ENCODE measurements at places on chromosomes 5 and 9.

DNA sequence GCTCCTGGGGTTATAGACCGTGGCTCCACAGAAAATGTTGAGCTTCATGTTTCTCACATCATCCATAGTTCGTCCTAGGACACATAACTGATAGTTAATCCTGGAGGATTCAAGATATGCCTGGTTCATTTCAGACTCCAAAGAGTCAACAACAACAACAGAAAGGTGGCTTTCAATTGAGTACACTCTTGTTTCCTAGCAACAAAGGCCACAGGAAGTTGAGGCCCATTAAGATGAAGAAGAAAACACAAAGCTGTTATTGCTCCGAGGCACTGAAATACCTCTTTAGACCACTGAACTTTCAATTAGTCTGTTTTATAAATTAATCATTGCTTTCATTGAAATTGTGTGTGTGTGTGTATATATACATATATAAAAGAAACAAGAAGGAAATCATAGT, 154.5 kb downstream of the YIPF5 start:
- DNase-seq, result peak; percentile 37

GRCh38 chr5:138527170-138527569, 15.9 kb downstream of the ETF1 start:
- DNase-seq, result no peak

DNA sequence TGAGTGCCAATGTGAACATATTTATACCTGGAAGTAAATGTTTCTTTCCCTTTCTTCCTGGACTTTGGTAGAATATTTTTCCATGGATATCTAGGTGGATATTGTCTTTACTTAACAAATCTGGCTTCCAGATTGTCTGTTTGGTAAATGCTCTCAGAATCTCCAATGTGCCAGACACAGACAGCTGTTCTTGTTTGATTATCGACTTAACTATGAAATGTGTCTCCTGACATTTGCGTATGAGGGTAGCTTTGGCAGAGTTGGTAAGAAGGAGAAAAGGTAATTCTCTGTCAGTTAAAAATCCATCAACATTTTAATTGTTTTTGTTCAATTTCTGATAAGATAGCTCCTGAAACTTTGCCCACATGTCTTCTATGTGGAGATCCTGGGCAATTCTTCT, 196.4 kb upstream of the NUDT12 start:
- no peak for DNase-seq

DNA sequence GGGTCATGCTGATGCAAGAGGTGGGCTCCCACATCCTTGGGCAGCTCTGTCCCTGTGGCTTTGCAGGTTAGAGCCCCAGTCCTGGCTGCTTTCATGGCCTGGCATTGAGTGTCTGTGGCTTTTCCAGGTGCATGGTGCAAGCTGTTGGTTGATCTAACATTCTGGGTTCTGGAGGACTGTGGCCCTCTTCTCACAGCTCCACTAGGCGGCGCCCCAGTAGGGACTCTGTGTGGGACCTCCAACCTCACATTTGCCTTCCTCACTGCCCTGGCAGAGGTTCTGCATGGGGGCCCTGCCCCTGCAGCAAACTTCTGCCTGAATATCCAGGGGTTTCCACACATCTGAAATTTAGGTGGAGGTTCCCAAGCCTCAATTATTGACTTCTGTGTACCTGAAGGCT, 150.1 kb downstream of the NNT start:
- DNase-seq, result no peak

DNA sequence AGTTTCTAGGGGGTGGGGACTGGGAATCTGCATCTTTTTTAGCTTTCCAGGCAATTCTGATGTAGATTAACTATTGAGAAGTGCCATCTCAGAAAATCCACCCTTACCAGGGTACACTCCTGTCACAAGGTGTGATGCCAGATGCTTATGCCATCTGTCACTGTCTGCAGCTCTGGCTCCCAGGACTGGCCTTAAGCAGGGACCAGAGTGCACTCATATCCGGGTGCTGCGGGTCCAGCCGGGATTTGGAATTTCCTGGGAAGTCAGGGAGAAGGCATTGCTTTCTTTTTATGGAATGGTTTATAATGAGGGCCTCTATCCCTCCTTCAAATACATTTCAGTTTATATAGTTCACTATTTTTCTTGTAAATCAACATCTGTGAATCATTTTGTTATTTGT, 92.6 kb downstream of the TMEM174 start:
- DNase-seq, result no peak

- DNase-seq, result peak; percentile 16
These were observed 543 bp upstream of the ANKRD33B start for GRCh38 chr5:10563110-10563944.

DNA sequence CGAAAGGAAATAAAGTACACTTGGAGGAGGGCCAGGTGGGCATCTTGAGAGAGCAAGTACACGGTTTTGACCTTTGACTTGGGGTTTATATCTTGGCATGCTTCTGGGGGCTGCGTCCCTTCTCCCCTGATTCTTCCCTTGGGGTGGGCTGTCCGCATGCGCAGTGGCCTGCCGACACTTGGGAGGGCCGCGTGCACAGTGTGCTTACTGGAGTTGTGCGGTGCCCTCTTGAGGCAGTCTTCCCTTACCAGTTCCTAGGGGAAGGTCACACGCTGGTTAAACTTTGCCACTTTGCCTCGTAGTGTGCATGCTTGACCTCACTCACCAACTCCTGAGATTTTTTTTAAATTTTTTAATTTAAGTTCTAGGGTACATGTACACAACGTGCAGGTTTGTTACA, 4.3 kb upstream of the CLPTM1L start:
- no peak for DNase-seq

GRCh38 chr9:93606187-93606586, 29.8 kb downstream of the PHF2 start:
- no peak for DNase-seq

DNA sequence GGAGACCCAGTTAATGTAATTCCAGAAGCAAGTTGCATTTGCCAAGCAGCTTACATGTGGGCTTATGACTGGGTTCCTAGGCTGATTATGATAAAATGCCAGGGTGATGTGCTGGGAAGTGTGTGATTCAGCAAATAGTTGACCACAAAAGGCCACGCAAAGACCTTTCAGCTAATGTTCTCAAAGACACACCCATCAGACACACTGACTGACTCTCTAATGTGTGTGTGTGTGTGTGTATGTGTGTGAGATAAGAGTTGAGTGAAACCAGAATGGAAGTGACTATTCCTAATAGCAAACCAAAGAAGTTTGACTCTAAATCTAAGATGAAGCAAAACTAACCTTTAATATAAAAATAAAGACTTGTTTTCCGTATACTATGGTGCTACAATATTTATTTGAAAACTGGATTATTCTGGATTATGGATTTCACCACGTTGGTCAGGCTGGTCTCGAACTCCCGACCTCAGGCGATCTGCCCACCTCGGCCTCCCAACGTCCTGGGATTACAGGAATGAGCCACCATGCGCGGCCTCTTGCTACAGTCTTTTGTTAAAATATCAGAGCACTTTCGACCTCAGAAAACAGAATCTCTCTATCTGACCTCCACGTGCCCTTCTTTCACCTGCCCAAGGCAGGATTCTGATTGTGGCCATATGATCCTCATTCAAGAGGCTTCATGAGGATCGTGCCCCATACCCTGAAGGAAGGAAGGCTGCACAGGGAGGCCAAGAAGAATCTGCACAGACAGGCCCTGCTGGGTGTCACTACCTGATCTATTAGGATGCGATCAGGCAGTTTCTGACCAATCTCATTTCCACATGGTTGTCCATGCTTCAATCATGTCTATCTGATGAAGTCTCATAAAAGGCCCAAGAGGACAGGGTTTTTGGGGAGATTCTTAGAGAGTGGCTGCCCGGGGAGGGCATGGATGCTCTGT, 75.6 kb downstream of the USP20 start:
- no peak for DNase-seq

DNA sequence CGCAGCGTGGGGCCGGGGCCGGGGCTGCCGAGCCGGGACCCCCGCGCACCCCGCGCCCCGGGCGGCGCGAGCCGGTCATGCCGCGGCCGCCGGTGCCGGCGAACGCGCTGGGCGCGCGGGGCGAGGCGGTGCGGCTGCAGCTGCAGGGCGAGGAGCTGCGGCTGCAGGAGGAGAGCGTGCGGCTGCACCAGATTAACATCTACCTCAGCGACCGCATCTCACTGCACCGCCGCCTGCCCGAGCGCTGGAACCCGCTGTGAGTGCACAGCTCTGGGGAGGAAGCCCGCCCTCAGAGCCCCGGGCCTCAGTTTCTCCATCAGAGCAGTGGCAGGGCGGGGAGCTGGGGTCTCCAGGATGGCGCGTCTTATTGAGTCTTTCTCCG, 335 bp downstream of the GALNT12 start:
- no peak for DNase-seq

- DNase-seq, result no peak
These were observed 432.5 kb downstream of the GADD45G start for GRCh38 chr9:90037146-90037797.

DNA sequence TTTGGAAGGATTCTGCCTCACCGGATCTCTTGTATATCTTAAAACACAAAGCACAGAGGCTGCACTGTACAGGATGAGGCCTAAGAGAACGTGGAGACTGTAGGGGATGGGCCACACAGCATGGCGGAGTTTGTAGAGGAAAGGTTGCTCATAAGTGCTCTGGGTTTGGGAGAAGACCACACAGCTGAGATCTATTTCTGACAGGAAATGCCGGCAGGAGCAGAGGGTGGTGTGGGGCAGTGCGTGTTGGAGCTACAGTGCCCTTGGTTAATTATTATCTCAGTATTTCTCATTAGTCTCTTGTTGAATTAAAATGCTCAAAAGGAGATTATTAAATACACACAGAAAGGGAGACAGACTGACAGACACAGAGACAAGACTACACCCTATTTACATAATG, 9.6 kb downstream of the PALM2AKAP2 start:
- DNase-seq, result no peak

GRCh38 chr9:109092051-109092580, 27.6 kb downstream of the TMEM245 start:
- DNase-seq, result no peak

DNA sequence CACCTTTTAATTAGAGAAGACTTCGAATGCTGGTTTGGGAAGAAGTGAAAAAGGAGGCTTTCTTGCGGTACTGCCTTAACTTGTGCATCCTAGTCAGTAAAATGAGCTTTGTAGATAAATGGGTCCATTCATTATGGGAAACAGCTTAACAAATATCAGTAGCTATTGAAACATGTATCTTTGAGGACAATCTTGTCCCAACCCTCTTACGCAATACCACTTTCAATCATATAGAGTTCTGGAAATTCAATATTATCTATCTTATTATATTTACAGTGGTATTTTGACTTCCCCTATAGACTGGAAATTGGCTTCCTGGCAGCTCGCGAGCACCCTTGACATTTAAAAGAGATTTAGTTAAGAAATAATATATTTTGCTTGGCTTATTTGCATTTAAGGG, 565.8 kb upstream of the NUDT12 start:
- no peak for DNase-seq

GRCh38 chr9:16726718-16727451, 143.6 kb downstream of the BNC2 start:
- peak; percentile 69 for DNase-seq

- DNase-seq, result no peak
These were observed 368.4 kb upstream of the ITGA1 start for GRCh38 chr5:52419357-52419756.

- DNase-seq, result no peak
These were observed 304.6 kb downstream of the PDE4D start for GRCh38 chr5:59588922-59589321.

DNA sequence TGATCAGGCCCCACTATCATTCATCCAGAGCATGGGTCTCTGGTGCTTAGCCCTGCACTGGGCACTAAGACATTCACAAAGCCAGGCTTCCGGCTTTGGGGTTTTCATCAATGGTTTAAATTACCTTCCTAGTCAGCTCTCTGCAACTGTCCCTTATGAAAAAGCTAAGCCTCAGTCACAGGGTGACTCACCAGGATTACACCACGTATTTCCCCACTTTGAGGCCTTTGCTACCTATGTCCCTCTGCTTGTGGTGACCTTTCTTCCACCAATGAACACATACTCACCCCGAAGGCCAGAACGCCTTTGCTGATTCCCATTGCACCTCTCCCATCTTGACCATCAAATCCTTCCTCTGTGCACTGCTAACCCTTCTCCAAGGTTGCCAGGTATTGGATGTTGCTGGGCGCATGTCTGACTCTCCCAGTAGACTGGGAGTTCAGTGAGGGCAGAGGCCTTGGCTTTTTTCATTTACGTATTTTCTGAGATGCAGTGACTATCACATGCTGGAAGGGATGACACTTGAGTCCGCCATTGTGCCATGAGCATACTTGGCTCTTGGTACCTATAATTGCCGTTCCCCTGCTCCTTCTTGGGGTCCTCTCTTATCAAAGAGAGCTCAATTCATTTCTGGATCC, 58.7 kb upstream of the TNFSF8 start:
- no peak for DNase-seq

DNA sequence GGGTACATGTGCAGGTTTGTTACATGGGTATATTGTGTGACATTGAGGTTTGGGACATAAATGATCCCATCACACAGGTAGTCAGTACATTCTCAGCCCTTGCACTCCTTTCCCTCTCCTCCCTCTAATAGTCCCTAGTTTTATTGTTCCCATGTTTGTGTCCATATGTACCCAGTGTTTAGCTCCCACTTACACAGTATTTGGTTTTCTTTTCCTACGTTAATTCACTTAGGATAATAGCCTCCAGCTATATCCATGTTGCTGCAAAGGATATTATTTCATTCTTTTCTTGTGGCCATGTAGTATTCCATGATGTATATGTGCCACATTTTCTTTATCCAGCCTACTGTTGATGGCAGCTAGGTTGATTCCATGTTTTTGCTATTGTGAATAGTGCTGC, 27.4 kb downstream of the CNOT6 start:
- no peak for DNase-seq

DNA sequence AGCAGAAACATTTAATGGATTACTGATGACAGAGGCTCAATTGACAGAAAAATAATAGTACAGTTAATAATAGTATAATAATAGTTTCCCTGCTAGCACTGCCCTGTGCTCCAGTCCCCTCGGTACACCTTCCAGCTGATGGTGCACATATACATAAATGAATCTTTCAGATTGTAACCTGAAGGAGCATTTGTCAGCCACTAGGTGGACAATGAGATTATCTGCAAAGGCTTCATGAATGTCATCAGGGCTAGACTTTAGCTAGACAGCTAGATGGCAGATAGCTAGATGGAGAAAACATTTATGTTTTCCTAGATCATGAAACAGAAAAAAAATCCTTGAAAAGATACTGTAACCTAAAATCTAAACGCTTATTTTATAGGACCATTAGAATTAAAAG, 304.4 kb upstream of the SMC2 start:
- DNase-seq, result no peak

DNA sequence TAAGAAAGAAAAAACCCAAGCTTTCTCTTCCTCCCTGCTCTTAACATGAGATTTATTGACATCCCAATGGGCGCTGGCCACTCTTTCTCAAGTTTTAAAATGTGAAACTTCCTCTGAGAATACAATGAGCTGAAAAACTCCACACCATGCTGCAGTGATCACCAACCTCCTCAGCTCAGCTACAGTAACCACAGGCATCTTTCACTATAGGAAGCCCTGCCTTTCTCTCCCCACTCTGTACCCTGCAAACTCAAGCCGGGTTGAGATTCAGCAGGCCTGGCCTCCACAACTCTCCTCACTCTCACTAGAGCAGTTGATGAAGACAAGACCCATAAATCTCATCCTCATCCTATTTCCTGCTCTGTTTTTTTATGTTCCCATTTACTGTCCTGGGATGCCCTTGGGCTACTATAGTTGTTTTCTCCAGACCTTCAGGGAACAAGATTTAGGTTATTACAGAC, 48.3 kb downstream of the SH3TC2 start:
- DNase-seq, result no peak

- DNase-seq, result no peak
These were observed 320.1 kb downstream of the ADGRV1 start for GRCh38 chr5:90878549-90879196.
